ENCODE measurements at places on chromosomes 7 and 10.
A peak's percentile ranks its signal among the peaks of the same experiment; 100 is the strongest.

- peak; percentile 46 for DNase-seq
Measured at GRCh38 chr7:116524609-116525297, at the start of gene CAV1. CAV1 (plus strand) TSS chr7:116525036; CDS start chr7:116525063, 27 bp downstream.

DNA sequence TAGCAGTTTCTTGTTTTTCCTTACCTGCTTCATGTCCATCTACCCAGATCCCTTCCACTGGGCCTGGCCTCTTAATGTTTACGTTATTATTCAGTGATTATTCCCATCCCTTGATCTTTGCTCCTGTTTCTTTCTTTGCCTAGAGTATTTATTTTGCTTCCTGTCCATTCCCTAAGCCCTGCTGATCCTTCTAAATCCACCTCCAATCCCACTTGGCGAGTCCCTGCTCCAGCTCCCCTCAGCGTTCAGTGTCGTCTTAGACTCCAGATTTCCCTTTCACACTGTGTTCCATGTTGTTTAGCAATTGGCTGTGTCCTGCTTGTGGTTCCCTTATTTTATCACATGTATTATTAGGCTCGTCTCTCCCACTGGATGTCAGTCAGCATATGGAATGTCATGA, 7.3 kb downstream of the PPP2R2D start:
- no peak for DNase-seq

GRCh38 chr10:45441239-45442190, 67.5 kb downstream of the ALOX5 start:
- DNase-seq: no peak

- DNase-seq: no peak
Measured at GRCh38 chr10:15794569-15794968, 65.7 kb downstream of the MINDY3 start.

DNA sequence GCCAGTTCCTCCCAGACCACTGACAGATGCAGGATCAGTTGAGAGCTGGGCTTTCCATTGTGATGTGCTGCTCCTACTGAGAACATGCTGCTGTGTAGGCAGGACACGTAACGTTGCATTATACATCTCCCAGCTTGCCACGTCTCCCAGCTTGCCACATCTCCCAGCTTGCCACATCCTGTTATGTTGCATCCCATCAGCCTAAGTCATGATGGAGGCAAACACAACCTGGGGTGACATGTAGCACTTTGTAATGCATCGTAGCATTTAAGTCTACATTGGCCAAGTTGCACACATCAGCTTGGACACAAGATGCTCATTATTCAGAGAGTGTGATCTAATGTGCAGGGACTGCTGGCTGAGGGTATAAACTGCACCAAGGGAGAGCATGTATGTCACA, 73.3 kb upstream of the CHCHD3 start:
- no peak for DNase-seq

DNA sequence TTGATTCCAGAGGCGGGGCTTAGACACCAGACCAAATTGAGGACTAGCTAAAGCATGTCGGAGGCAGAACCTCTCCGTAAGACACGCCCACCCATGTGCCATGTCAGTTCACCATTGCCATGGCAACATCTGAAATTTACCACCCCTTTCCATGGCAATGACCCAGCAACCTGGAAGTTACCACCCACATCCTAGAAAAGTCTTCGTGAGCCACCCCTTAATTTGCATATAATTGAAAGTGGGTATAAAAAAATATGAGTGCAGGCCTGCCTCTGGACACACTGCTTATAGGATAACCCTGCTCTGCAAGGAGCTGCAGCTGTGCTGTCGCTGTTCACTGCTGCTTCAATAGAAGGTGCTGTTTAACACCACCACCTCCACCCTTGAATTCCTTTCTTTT, 28.0 kb downstream of the TMEM270 start:
- DNase-seq: no peak
